GM23248 (cell line): ENCODE measurements at places on chromosomes 12 and 14. TPM values are rescaled to one million over a fixed set of nuclear protein-coding genes. Genes with fewer than 3 reads are reported as not detected.

- H3K36me3 ChIP-seq = no peaks in the 10 kb centered on the region
- H3K4me3 ChIP-seq = peak overlapping the region; percentile 89
- peak overlapping the region; percentile 35 for H3K27ac ChIP-seq
- H3K27me3 ChIP-seq = no peaks in the 10 kb centered on the region
These were observed 13.9 kb upstream of the UBC start for GRCh38 chr12:124928095-124928911.

GRCh38 chr14:54927551-54927950 lies 24.9 kb upstream of the GCH1 start:
- H3K4me3 ChIP-seq = no peak overlapping the region
- no peak overlapping the region for H3K27ac ChIP-seq
- no peaks in the 10 kb centered on the region for H3K4me1 ChIP-seq
- H3K36me3 ChIP-seq = no peaks in the 10 kb centered on the region
- H3K27me3 ChIP-seq = no peaks in the 10 kb centered on the region

DNA sequence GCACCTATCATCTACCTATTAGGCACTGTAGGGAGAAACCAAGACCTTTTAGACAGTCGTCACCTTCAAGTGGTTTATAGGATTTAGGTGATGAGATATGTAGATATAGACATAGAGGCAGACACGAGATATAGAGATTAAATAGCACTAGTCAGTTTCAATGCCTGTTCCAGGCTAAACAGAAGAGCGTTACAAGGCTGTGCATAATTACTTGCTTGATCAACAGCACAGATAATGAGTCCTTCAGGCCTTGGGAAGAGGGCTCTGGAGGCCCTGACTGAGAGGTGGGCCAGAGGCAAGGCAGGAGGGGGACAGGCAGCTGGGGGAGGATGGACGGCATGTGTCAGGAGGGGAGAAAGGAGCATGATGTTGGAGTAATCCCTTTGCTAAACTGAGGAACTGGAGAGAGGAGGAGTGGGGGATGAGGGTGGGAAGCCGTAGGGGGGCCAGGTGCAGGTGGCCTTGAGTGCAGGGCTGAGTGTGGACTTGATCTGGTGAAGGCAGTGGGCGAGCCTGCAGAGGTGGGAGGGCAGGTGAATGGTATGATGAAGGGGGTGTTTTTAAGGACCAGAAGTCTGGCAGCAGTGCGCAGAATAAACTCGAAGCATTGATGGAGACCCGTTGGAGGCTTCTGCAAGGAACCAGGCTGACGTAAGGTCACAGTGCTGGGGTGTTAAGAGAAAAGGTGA lies 43.9 kb upstream of the ATP23 start:
- no peaks in the 10 kb centered on the region for H3K27me3 ChIP-seq
- H3K27ac ChIP-seq = no peak overlapping the region
- peak overlapping the region; percentile 65 for H3K4me3 ChIP-seq
- H3K36me3 ChIP-seq = no peaks in the 10 kb centered on the region
- H3K4me1 ChIP-seq = peaks cover 59% of the 10 kb centered on the region

DNA sequence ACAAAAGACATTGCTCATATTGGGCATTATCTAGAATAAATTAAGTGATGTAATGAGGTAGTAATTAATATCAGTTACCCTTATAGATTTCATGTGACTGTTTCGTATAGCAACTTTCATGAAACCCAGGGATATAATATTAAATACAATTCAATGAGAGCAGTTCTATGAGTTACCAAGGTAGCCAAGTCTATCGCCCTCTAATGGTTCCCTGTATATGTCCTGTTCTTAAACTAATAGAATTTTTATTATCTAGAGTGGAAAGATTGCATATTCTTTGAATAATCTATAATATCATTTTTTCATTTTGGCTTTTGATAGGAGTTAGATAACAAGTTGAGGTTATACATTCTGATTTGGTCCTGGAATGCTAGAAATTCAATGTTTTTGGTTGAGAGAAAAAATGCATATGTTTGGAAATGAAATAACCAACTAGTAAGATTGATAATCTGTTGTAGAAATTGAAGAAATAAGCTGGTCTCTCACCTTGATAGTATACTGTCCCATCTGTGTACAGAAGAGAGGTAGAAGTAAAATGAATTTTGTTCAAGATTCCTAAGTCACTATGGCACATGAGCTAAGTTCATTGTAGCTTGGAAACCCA lies 59.7 kb downstream of the SCFD1 start:
- peaks cover 50% of the 10 kb centered on the region for H3K36me3 ChIP-seq
- no peak overlapping the region for H3K4me3 ChIP-seq
- H3K27ac ChIP-seq = no peak overlapping the region
- no peaks in the 10 kb centered on the region for H3K27me3 ChIP-seq
- H3K4me1 ChIP-seq = no peaks in the 10 kb centered on the region

DNA sequence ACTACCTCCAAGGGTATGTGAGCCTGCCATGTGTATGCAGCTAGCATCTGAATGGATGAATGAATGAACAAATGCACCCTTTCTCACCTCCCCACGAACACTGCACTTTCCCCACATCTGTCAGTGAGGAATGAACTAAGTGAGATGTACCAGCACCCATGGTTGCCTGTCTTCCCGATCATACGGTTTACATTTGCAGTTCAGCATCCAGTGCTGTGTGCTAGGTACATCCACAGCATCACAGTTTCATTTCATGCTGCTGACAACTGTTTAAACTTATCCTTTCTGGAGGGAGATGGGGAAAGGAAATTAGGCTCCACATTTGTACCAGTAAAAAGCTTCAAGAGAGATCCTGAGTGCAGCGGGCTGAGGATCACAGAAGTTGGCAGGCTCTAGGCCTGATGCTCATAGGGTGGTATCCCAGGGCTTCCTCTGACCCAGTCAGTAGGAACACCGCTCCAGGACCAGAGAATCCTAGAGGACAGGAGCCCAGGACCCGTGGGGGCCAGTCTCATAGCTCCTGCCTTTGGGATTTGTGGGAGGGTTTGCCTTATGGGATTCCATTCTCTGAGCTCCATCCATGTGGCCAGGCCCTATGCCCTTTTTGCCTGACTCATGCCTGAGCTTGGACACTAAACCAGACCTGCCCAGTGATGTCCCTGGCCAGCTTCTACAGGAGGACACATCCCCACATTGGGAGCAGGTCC lies 294.5 kb downstream of the CACNA1C start:
- no peak for DNase-seq
- no peak overlapping the region for H3K4me3 ChIP-seq

DNA sequence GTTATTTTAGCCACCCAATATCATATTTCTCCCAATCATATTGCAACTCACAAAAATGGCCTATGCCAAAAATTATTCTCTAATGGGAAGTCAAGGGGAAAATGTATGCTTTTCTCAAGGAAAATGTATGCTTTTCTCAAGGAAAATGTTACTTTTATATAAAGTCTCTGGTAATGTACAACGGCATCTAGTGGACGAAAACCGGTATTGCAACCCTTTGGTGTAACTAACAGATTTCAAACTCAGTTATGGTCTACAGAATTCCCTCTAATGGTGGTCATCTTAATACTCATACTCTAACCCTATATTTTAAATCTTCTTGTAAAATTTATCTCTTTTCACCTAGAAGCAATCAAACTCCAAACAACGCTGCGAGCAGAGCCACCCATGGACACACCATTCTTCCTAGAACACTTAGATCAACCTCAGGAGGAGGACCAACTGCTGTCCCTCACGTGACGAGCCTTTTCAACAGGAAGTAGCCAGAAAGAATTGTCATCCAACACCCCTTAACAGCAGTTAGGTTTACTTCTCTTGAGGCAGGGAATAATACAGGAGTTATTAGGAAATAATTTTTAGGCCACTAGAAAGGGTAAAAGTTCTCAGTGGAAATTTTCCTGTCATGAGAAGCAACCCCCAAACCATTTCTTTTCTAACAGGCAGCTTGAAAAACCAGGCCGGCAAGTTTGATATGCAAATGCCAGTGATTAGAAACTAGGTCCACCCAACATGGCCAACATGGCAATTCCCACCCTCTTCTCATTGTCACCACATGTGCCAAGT lies 20.1 kb downstream of the APOBEC1 start:
- no peak overlapping the region for H3K4me3 ChIP-seq
- H3K4me1 ChIP-seq = no peaks in the 10 kb centered on the region
- H3K36me3 ChIP-seq = no peaks in the 10 kb centered on the region
- no peak overlapping the region for H3K27ac ChIP-seq

ADAM20 gene
- under 0.01 and 0.54 TPM in 2 replicates for total RNA-seq

NRIP2 gene
- total RNA-seq = not detected in 2 replicates

- H3K27ac ChIP-seq = no peak overlapping the region
- H3K4me3 ChIP-seq = no peak overlapping the region
- H3K36me3 ChIP-seq = no peaks in the 10 kb centered on the region
- DNase-seq = no peak
- no peaks in the 10 kb centered on the region for H3K4me1 ChIP-seq
These were observed 127.7 kb upstream of the CAND1 start for GRCh38 chr12:67141296-67142018.

ABHD12B gene
- total RNA-seq = not detected in 2 replicates

ACOT6 gene
- not detected in 2 replicates for total RNA-seq

GRCh38 chr12:117592588-117593305 lies 231.3 kb upstream of the NOS1 start:
- H3K4me3 ChIP-seq = no peak overlapping the region
- H3K27ac ChIP-seq = no peak overlapping the region
- H3K4me1 ChIP-seq = no peaks in the 10 kb centered on the region
- no peaks in the 10 kb centered on the region for H3K36me3 ChIP-seq
- no peaks in the 10 kb centered on the region for H3K27me3 ChIP-seq

- peaks cover 20% of the 10 kb centered on the region for H3K4me1 ChIP-seq
- no peaks in the 10 kb centered on the region for H3K36me3 ChIP-seq
- H3K27me3 ChIP-seq = no peaks in the 10 kb centered on the region
- H3K27ac ChIP-seq = no peak overlapping the region
These were observed 31.0 kb downstream of the SIX1 start for GRCh38 chr14:60618241-60618640.

DNA sequence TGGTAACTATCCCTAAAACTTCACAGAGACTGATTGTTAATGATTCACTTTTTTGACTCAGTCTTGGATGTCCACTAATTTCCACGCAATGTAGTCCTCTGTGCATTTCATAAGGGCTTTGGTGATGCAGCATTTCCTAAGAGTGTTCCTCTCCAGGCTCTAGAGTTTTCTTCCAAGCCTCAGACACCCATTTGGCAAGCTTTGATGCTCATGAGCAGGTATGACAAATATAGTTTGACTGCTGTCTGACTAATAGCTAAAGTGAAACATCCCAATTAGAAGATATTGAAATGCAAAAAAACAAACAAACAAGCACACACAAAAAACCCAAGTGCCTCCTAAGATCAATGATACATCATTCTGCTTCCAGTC lies 1.5 kb upstream of the VAMP1 start:
- no peaks in the 10 kb centered on the region for H3K27me3 ChIP-seq
- no peak overlapping the region for H3K4me3 ChIP-seq
- peaks cover 33% of the 10 kb centered on the region for H3K4me1 ChIP-seq
- peak; percentile 95 for DNase-seq
- no peaks in the 10 kb centered on the region for H3K36me3 ChIP-seq

SUPT16H gene
- total RNA-seq = 56.9 and 61.7 TPM in 2 replicates

SERPINA3 gene
- total RNA-seq = 0.89 and 1.1 TPM in 2 replicates

NAV3 gene
- 49.8 and 69.9 TPM in 2 replicates for total RNA-seq

- no peaks in the 10 kb centered on the region for H3K36me3 ChIP-seq
- H3K4me3 ChIP-seq = no peak overlapping the region
- H3K4me1 ChIP-seq = no peaks in the 10 kb centered on the region
- DNase-seq = no peak
These were observed 191.8 kb downstream of the SLC16A7 start for GRCh38 chr12:59787610-59788009.

- no peaks in the 10 kb centered on the region for H3K36me3 ChIP-seq
- no peaks in the 10 kb centered on the region for H3K4me1 ChIP-seq
- no peak overlapping the region for H3K4me3 ChIP-seq
- H3K27me3 ChIP-seq = peaks cover 15% of the 10 kb centered on the region
- no peak overlapping the region for H3K27ac ChIP-seq
These were observed 389.3 kb downstream of the BMP4 start for GRCh38 chr14:53567236-53567780.

OR4E2 gene
- not detected in 2 replicates for total RNA-seq
